Suprapubic skin (tissue), 4 donors: ENCODE measurements at places on chromosomes 13 and 19. TPM values are rescaled to one million over a fixed set of nuclear protein-coding genes. Genes with fewer than 3 reads are reported as not detected.

GRCh38 chr19:5911366-5911765, 2.7 kb upstream of the CAPS start:
- H3K4me3 ChIP-seq = no peak overlapping the region
- DNase-seq = no peak
- no peak overlapping the region for H3K27ac ChIP-seq
- peaks cover 31% of the 10 kb centered on the region for H3K4me1 ChIP-seq
- no peaks in the 10 kb centered on the region for H3K27me3 ChIP-seq

DNA sequence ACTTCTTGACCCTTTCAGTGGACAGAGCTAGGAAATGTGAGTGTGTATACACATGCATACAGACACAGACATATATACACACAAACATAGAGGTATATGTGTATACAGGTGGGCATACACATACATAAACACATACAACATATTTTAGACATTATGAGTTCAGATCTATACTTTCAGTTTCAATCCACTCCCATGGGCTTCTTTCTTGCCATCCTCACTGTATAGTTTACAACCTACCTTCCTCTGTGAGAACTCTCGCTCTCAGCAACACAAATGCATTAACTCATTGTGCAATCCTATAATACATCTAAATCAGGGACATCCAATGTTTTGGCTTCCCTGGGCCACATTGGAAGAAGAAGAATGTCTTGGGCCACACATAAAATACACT, 21.2 kb upstream of the SCEL start:
- DNase-seq = no peak
- no peak overlapping the region for H3K27ac ChIP-seq
- H3K27me3 ChIP-seq = no peaks in the 10 kb centered on the region
- H3K36me3 ChIP-seq = no peaks in the 10 kb centered on the region
- no peak overlapping the region for H3K4me3 ChIP-seq

MYH14 gene
- total RNA-seq = 107 TPM

DNA sequence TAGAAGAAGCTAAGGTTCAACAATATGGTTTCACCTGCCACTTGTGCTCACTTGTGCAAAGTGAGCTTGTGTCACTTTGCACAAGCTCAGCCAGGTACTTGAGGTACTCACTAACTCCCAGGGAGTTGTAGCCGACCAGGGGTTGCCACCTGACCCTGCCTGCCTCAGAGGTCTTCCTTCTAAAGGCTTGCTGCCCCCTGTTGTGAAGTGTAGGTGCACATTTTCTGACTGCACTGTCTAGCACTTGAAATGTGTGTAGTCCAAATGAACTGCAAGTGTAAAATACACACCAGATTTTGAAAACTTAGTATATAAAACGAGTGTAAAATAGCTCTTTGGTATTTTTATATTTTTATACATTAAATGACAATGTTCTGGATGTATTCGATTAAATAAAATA, 230.8 kb downstream of the DLEU7 start:
- no peak overlapping the region for H3K4me3 ChIP-seq
- DNase-seq = no peak
- no peaks in the 10 kb centered on the region for H3K27me3 ChIP-seq
- no peaks in the 10 kb centered on the region for H3K4me1 ChIP-seq

GRCh38 chr19:53553865-53554791, 16.2 kb downstream of the ZNF331 start:
- no peaks in the 10 kb centered on the region for H3K36me3 ChIP-seq
- no peaks in the 10 kb centered on the region for H3K27me3 ChIP-seq
- H3K4me3 ChIP-seq = peak overlapping the region; percentile 60
- DNase-seq = peak; percentile 94

DNA sequence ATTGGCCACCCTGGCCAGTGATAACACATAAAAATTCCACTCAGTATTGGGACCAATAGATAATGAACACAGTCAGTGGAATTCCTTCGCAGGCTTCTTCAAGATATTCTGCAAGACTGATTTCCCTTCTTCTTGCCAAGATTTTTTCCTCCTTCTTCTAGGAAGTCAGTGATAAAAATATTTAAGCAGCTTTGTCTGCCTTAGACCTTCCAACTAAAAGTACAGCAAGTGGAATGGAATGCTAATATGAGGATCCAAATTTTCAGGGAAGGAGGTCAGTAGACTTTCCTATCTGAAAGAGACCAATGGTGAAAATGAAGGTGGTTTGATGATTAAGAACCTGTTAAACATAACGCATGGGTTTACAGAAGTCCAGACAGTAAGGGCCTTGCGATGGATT, 9.6 kb downstream of the STARD13 start:
- H3K36me3 ChIP-seq = no peaks in the 10 kb centered on the region
- H3K27me3 ChIP-seq = no peaks in the 10 kb centered on the region
- H3K4me1 ChIP-seq = peaks cover 76% of the 10 kb centered on the region
- H3K27ac ChIP-seq = peak overlapping the region; percentile 40
- no peak for DNase-seq

DNA sequence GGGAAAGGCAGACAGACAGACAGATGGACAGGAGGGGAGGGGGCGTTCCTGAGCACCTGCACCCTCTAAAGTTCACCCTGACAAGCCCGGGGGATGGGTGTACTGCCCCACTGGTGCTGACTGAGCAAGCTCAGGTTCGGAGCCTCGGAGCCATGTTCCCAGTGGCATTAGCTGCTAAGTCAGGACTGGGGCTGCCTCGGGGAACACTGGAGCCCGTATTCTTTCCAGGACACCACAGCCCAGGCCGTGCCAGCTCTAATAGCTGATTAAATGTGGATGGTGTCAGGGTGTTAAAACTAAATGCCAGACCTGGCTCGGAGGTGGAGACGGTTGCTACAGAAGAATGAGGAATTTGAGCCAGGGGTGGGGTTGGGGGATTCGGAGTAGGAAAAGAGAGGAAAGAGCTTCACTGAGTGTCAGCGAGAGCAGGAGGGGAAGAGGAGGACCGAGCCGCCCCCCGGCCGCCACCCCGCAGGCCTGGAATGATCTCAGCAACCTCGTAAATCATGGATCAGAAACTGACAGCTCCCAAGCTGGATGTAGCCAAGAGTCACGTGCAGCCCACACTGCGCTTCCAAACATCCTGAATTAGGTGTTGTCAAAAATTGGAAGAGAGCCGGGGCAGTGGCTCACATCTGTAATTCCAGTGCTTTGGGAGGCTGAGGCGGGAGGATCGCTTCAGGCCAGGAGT, 10.4 kb downstream of the MAP2K2 start:
- no peak for DNase-seq
- H3K4me1 ChIP-seq = no peaks in the 10 kb centered on the region
- H3K36me3 ChIP-seq = peaks cover 88% of the 10 kb centered on the region
- H3K27ac ChIP-seq = no peak overlapping the region

- peaks cover 4% of the 10 kb centered on the region for H3K4me1 ChIP-seq
- H3K27me3 ChIP-seq = peaks cover 53% of the 10 kb centered on the region
- DNase-seq = no peak
- H3K4me3 ChIP-seq = peak within 1 kb of the TSS; percentile 10
- no peak within 1 kb of the TSS for H3K27ac ChIP-seq
Measured at GRCh38 chr19:42069619-42070351, at the start of gene GRIK5. Gene GRIK5 (minus strand): TSS chr19:42070206. CDS start chr19:42065770, 4,436 bp downstream.

- no peak for DNase-seq
- H3K4me1 ChIP-seq = peaks cover 59% of the 10 kb centered on the region
- H3K27ac ChIP-seq = no peak overlapping the region
- H3K4me3 ChIP-seq = no peak overlapping the region
- H3K27me3 ChIP-seq = no peaks in the 10 kb centered on the region
Measured at GRCh38 chr13:51596541-51596940, 12.3 kb downstream of the WDFY2 start.

DNA sequence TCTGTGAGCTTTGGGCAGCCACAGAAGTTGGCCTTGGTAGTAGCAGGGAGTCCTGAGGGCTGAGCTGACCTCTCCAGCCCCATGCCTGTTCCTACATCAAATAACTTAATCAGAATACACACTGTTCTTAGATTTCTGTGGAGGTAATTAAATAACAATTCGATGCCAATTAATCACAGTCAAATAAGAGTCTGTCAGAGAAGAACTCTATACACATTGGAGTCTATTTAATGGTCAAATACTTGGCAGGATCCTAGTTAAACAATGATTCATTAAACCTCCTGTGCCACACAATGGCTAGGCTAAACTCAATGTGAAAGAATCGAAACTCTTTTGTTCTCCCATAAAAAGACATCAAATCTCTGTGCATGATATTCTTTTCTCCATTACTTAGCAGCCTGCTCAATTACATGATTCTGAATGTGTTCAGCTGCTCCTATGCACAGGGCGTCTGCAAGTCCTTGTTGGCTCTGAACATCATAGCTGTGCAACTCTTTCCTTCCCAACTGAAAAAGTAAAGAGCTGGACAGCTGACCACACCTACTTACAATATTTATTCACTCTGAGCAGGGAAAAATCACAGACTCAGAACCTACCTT, 173.1 kb downstream of the ABCC4 start:
- H3K27ac ChIP-seq = no peak overlapping the region
- no peak overlapping the region for H3K4me3 ChIP-seq
- no peaks in the 10 kb centered on the region for H3K27me3 ChIP-seq
- no peak for DNase-seq

DNA sequence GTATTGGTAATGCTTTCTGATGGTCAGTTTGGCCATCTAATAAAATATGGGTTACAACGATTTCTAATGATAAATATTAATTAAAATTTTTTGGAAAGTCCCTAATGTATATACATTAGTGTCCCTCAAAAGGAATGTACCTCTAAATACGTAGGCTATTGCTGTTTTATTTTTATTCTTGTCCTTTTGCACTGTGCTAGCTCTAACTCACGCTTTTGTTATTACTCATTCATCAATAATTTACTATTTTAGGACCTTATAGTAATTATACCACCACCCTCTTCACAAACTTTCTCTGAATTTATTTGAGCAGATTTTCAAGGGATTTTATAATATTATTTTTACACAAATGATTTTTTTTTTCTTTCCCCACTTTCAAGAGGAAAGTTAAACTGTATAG, 795.9 kb upstream of the PCDH9 start:
- no peak overlapping the region for H3K4me3 ChIP-seq
- H3K36me3 ChIP-seq = no peaks in the 10 kb centered on the region
